ENCODE measurements at places on chromosomes 11 and 22.

DNA sequence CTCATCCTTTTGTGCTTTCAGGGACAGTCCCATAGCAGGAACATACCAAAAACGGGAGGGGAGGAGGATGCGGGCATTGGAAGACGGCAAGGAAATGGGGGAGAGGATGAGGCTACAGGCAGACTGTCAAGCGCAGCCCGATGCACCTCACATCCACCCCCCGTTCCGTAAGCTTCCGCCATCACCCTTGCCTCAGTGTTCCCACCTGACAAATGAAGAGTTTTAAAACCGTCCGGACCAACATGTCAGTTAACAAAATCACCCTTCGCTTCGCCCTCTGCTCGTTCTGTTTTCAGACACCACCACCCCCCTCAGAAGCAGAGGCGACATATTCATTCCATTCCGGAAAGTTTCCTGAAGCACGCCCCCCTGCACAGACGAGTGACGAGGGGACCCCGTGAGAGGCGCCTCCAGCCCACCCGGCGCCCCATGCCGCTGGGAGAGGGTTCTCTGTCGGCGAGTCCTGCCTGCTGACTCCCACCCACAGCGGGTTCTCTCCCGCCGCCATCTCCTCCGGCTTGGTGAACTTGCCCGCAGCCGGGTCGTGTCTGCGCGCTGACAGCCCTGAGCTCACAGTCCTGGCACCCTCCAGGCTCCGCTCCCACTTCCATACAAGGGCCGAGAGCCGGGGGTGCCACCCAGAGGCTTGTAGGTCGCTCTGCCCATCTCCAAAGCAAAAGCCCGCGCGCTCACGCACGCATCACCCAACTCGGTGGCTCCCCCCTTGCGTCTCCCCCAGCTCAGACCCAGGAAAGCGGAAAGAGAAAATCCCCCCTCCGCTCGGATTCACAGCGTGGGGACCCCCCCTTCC is 1.5 kb downstream of the IGSF9B start:
- DNase-seq = peak; percentile 41

- no peak for DNase-seq
Observed at GRCh38 chr11:26572770-26573402, 823 bp upstream of the MUC15 start.

GRCh38 chr11:133810766-133811165 is 34.5 kb downstream of the SPATA19 start:
- DNase-seq = no peak

GRCh38 chr11:31512117-31512516 is 2.5 kb downstream of the ELP4 start:
- no peak for DNase-seq

GRCh38 chr11:70422692-70423522 is 24.6 kb downstream of the CTTN start:
- no peak for DNase-seq

GRCh38 chr11:8262552-8263108 is 1.0 kb downstream of the LMO1 start:
- DNase-seq = peak; percentile 57

DNA sequence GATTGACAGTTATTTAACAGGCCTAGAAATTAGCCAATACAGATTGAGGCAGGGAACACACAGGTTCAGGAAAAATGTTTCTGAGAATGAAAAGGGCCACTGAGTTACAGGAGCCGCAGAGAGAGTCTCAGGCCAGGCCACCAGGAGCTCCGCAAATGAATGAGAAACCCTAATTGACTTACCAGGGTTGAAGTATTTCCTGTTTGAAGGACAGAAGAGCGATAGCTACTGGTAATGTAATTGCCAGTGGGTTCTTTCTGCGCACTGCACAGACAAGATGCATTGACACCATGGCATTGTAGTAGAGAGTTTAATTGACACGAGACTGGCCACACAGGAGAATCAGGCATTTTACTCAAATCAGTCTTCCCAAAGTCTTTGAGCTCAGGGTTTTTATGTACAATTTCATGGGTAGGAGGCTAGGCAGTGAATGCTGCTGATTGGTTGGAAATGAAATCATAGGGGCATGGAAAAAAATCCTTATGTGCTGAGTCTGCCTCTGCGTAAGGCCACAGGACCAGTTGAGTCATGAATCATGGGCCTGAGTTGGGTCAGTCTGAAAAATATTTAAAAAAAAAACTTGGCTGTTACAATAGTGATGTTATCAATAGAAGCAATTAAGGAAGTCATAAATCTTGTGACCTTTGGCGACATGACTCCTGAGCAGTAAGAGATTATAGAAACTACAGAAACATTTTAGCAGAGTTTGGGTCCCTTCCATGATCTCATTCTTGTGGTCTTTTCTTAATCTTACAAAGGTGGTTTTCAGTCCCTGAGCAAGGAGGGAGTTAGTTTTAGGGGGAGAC is 203.8 kb downstream of the CASP12 start:
- DNase-seq = peak; percentile 69

GRCh38 chr11:39780131-39780530 is 1679.3 kb downstream of the LRRC4C start:
- DNase-seq = peak; percentile 53

DNA sequence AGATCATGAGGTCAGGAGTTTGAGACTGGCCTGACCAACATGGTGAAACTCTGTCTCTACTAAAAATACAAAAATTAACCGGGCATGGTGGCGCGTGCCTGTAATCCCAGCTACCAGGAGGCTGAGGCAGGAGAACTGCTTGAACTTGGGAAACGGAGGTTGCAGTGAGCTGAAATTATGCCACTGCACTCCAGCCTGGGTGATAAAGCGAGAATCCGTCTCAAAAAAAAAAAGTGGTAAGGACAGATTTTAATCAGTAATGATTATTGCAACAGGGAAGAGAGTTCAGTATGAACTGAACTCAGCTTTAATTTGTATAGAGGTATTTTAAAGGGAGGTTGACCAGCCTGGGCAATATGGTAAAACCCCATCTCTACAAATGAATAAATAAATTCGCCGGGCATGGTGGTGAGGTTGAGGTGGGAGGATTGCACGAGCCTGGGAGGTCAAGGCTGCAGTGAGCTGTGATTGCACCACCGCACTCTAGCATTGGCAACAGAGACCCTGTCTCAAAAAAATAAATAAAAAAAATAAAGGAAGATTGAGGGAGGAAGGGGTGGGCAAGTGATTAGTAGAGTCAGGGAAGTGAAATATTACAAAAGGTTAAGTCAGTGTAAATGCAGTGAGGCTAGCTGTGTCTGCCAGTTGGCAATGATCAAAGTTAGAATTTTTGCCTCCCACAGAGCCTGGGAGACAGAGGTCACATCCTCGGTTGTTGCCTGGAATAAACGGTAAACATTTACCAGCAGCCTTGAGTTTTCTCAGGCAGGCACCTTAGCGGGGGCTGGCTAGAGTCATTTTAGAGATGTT is 2.6 kb upstream of the MCM5 start:
- DNase-seq = peak; percentile 40

DNA sequence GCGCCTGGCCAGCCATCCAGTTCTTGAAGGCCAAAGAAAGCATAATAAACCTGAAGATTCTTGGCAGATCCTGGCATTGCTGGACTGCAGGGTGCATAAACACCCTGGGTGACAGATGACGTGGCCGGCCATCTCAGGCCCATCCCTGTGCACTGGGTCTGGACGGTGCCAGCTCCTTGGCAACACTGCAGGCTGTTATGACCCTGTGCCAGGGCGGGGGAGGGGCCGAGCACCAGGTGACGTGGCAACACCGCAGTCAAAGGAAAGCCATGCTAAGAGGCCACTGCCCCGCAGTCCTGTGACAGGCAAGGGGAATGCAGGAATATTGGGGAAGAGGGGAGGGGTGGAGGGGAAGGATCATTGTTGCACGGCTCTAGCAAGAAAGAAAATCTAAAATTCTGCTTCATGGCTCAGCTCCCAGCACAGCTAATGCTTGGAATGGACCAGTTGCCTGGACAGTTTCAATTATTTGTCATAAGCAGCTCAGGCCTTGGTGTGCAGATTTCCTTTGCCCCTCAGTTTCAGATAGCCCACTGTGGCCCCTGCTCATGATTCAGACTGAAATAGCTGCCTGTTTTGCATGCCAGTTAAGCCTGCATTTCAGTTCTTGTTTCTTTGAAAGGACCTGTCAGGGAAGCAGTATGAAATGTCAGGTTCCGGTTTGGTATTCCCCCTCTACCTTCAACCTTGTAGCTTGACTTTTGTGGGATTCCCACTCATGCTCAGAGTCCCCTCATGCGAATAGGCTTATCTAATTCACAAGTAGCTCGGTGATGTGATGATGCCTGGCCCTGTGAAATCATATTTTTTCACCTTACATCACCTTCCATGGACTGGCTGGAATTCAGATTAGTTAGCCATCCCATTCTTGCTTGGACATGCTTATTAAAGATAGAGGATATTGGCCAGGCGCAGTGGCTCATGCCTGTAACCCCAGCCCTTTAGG is 29.7 kb upstream of the DDX6 start:
- no peak for DNase-seq

- no peak for DNase-seq
Observed at GRCh38 chr11:115695677-115696364, 191.6 kb upstream of the CADM1 start.

GRCh38 chr11:117910525-117910924 is 18.7 kb downstream of the TMPRSS13 start:
- no peak for DNase-seq

DNA sequence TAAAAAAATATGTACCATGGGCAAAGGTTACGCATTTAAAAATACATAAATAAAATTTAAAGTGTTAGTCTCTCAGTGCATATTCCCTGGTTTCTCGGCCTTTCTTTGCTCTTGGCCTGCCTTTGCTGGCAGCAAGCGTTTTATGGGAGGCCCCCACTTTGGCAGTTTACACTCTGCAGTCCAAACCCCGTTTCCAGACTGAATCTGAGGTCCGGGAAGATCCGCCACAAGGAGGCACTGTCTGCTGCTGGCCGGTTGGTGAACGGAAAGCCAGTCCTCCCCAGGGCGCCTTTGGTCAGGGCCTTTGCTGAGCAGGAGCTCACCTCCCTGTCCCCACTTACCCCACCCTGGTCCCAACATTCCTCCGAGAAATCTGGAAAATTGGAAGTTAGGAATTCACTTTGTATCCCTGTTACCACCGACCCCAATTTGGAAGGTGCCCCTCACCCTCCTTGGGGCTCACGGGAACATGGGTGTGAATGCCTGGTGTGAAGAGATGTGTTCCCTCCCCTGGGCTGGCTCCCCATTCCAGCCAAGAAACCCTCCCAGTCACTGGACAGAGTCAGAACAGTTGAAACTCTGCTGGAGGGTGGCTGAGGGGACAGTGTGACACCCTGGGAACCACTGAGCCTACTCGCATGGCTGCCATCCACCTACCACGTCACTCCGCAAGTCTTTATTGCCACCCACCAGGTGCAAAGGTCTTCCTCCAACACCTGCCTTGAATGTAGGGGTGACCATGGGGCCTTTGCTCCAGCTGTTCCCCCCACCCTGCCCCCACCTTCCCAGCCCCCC is 9.4 kb upstream of the SF1 start:
- DNase-seq = peak; percentile 84

GRCh38 chr11:7844986-7845385 is 48.2 kb upstream of the OR5P2 start:
- DNase-seq = no peak

- peak; percentile 78 for DNase-seq
Observed at GRCh38 chr11:6635082-6635932, 16.1 kb upstream of the TPP1 start.

All from hematopoietic multipotent progenitor cell treated with erythropoietin and hydrocortisone succinate and interleukin-3 and kit ligand, for 4 days (in vitro differentiated cells).